ENCODE measurements at places on chromosomes 11 and 22. TPM values are rescaled to one million over a fixed set of nuclear protein-coding genes. Genes with fewer than 3 reads are reported as not detected.

DNA sequence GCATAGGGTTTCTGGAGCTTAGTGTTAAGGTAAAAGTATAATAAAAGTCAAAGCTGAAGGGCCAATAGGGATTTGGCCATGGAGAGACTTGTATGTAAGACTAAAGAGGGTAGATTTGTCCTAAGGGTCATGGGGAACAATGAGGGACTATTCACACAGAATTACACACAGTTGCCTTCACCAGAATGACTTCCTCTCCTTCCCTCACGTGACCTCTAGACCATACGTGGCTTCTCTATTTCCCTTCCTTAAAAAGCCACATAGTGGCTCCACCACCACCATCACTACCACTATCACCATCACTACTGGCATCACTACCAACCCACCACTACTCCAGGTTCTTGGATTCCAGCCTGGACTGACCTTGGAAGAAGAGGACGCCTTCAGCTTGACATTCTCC is 2.8 kb downstream of the HPX start:
- H3K4me3 ChIP-seq, result no peak overlapping the region
- no peaks in the 10 kb centered on the region for H3K36me3 ChIP-seq
- no peak overlapping the region for H3K27ac ChIP-seq

- H3K36me3 ChIP-seq, result no peaks in the 10 kb centered on the region
- no peaks in the 10 kb centered on the region for H3K4me1 ChIP-seq
- peak; percentile 39 for DNase-seq
- no peak overlapping the region for H3K27ac ChIP-seq
Observed at GRCh38 chr11:61959678-61960077, 7.8 kb downstream of the FTH1 start.

GRCh38 chr11:109960831-109961230 is 132.4 kb upstream of the ZC3H12C start:
- no peak overlapping the region for H3K4me3 ChIP-seq
- no peak overlapping the region for H3K27ac ChIP-seq
- peaks cover under 1% of the 10 kb centered on the region for H3K27me3 ChIP-seq
- no peaks in the 10 kb centered on the region for H3K36me3 ChIP-seq
- DNase-seq, result no peak

DNA sequence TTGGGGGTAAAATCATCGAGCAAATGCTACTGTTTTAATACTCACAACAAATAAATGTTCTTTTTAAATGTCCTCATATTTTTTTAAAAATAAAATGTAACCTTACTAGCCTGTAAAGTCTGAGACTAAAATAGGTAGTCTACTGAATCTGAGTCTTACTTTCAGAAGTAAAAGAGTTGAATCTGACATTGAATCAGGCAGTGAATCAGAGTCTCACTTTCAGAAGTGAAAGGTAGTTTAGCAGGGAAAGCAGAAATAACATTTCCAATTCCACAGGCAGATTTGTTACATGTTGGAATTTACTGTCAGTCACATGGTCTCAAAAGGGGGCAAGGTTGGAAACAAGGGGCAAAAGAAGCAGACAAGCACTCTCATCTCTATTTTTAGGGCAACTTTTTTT is 143.0 kb downstream of the ELP4 start:
- DNase-seq, result no peak
- H3K27me3 ChIP-seq, result no peaks in the 10 kb centered on the region
- no peak overlapping the region for H3K27ac ChIP-seq
- no peak overlapping the region for H3K4me3 ChIP-seq
- H3K4me1 ChIP-seq, result no peaks in the 10 kb centered on the region

- H3K4me3 ChIP-seq, result no peak overlapping the region
- H3K4me1 ChIP-seq, result no peaks in the 10 kb centered on the region
- no peaks in the 10 kb centered on the region for H3K27me3 ChIP-seq
- no peak overlapping the region for H3K27ac ChIP-seq
- DNase-seq, result no peak
- no peaks in the 10 kb centered on the region for H3K36me3 ChIP-seq
Observed at GRCh38 chr22:39814899-39815298, 78.7 kb downstream of the ENTHD1 start.

- no peaks in the 10 kb centered on the region for H3K27me3 ChIP-seq
- no peak overlapping the region for H3K27ac ChIP-seq
- DNase-seq, result peak; percentile 20
- H3K36me3 ChIP-seq, result no peaks in the 10 kb centered on the region
Observed at GRCh38 chr22:17239156-17239701, 20.0 kb upstream of the ADA2 start.

DNA sequence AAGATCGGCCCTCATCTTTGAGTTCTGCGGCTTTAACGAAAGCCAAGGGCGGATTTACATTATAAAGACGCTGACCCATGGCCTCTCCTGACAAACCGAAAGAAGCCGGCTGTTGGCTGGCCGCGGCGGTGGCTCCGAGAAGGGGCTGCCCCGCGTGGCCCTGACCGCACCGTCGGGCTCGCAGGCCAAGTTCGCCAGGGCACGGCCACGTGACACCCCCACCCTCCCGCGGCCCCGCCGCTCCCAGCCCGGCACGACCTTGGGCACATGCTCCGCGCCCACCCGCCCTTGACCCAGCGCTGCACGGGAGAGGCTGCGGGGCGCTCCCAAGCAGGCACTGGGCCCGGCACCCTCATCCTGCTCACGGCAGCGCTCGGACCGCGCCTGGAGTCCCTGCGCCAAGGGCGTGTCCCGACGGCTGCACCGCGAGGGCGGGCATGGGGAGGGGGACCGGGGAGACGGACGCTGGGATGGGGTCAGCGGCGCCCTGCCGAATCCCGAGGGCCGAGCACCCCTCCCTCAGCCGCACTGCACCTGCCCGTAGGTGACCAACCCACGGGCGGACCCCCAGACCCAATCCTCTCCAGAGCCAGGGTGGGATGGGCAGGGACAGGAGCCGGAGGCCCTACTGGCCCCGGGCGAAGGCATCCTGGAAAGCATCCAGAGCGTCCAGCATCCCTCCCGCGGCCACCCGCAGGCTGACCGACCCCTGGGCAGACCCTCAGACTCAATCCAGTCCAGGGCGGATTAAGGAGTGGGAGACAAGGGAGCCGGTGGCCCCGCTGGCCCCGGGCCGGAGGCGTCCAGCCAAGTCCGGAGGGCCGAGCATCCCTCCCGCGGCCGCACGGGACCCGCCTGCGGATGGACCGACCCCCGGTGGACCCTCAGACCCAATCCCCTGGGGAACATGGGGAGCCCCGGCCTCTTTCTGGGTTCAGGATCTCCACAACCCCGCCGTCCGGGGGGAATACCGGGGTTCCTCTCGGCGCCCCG is 759 bp downstream of the CPT1A start:
- H3K36me3 ChIP-seq, result no peaks in the 10 kb centered on the region
- H3K4me1 ChIP-seq, result no peaks in the 10 kb centered on the region
- peak; percentile 81 for DNase-seq
- H3K4me3 ChIP-seq, result peak overlapping the region; percentile 87
- peak overlapping the region; percentile 97 for H3K27ac ChIP-seq

- H3K36me3 ChIP-seq, result no peaks in the 10 kb centered on the region
Observed at GRCh38 chr22:42561856-42562255, 8.1 kb downstream of the SERHL2 start.

- H3K27ac ChIP-seq, result no peak overlapping the region
- H3K27me3 ChIP-seq, result no peaks in the 10 kb centered on the region
- no peaks in the 10 kb centered on the region for H3K36me3 ChIP-seq
- no peak for DNase-seq
Observed at GRCh38 chr22:37654563-37655251, 3.8 kb upstream of the PDXP start.

- no peak overlapping the region for H3K4me3 ChIP-seq
- H3K4me1 ChIP-seq, result peaks cover 14% of the 10 kb centered on the region
- H3K27me3 ChIP-seq, result no peaks in the 10 kb centered on the region
- DNase-seq, result no peak
- H3K27ac ChIP-seq, result peak overlapping the region; percentile 24
Observed at GRCh38 chr11:116984186-116984585, 114.0 kb downstream of the SIK3 start.

GRCh38 chr11:937841-938261 is 12.2 kb downstream of the AP2A2 start:
- peak; percentile 12 for DNase-seq
- H3K27me3 ChIP-seq, result no peaks in the 10 kb centered on the region
- H3K4me1 ChIP-seq, result peaks cover 2% of the 10 kb centered on the region
- no peak overlapping the region for H3K4me3 ChIP-seq
- no peaks in the 10 kb centered on the region for H3K36me3 ChIP-seq

DNA sequence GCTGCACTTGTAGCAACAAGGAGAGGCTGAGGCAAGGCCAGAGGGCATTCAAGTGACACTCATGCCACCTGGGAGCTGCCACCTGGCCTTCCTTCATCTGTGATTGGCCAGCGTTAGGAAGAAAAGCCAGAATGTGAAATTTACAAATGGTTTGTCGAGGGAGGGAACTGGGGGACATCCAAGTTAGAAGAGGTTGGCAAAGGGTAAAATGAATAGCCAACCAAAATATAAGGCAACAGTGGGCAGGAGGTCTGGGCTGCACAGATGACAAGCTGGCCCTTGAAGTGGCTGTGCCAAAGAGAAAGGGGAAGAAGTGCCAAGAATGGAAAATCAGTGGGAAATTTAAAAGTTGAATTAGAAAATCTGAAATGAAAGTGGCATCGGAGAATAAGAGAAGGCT is 221.4 kb downstream of the C11orf91 start:
- H3K27ac ChIP-seq, result no peak overlapping the region
- H3K27me3 ChIP-seq, result no peaks in the 10 kb centered on the region
- H3K4me1 ChIP-seq, result no peaks in the 10 kb centered on the region
- no peak for DNase-seq

DNA sequence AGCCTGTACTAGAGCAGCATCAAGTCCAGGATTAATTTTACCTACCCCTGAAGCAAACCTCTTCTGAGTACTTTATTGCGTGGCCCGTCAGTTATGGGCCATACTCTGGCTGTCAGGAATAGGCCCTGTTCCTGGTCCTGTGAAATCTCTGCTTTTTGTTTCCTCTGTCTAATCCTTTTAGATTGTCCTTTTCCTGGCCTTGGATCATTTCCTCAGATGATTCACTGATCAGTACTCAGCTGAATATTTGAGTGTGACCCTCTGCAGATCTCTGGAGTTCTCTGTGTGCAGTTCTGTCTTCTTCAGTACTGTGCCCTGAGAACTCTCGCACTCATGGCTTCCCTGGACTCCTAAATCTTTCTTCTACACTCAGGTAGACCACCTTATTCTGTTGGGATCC is 123.5 kb downstream of the UVRAG start:
- H3K36me3 ChIP-seq, result no peaks in the 10 kb centered on the region
- H3K4me1 ChIP-seq, result no peaks in the 10 kb centered on the region
- no peaks in the 10 kb centered on the region for H3K27me3 ChIP-seq
- no peak for DNase-seq
- no peak overlapping the region for H3K4me3 ChIP-seq

GRCh38 chr11:124740277-124740882 is 638 bp downstream of the NRGN start:
- H3K27ac ChIP-seq, result no peak overlapping the region
- peak; percentile 73 for DNase-seq
- H3K36me3 ChIP-seq, result no peaks in the 10 kb centered on the region
- peak overlapping the region; percentile 77 for H3K4me3 ChIP-seq
- no peaks in the 10 kb centered on the region for H3K4me1 ChIP-seq

- no peaks in the 10 kb centered on the region for H3K27me3 ChIP-seq
- no peaks in the 10 kb centered on the region for H3K36me3 ChIP-seq
- no peak for DNase-seq
Observed at GRCh38 chr11:69966583-69966835, 111.6 kb upstream of the ANO1 start.

GRCh38 chr22:33792832-33793231 is 127.4 kb downstream of the LARGE1 start:
- no peak overlapping the region for H3K4me3 ChIP-seq
- H3K27me3 ChIP-seq, result no peaks in the 10 kb centered on the region
- H3K36me3 ChIP-seq, result no peaks in the 10 kb centered on the region
- no peak overlapping the region for H3K27ac ChIP-seq
- no peak for DNase-seq

GRCh38 chr22:39802682-39803081 is 90.9 kb downstream of the ENTHD1 start:
- H3K27ac ChIP-seq, result no peak overlapping the region
- H3K36me3 ChIP-seq, result no peaks in the 10 kb centered on the region
- no peaks in the 10 kb centered on the region for H3K27me3 ChIP-seq
- DNase-seq, result no peak
- H3K4me1 ChIP-seq, result no peaks in the 10 kb centered on the region

GRCh38 chr22:44983878-44984482 is 25.8 kb downstream of the PHF21B start:
- H3K36me3 ChIP-seq, result no peaks in the 10 kb centered on the region
- H3K4me1 ChIP-seq, result no peaks in the 10 kb centered on the region
- H3K27me3 ChIP-seq, result no peaks in the 10 kb centered on the region
- no peak for DNase-seq
- H3K27ac ChIP-seq, result no peak overlapping the region

GRCh38 chr11:70201882-70202861 is 924 bp upstream of the FADD start:
- no peak for DNase-seq
- no peaks in the 10 kb centered on the region for H3K36me3 ChIP-seq
- H3K4me3 ChIP-seq, result no peak overlapping the region
- no peaks in the 10 kb centered on the region for H3K4me1 ChIP-seq
- no peak overlapping the region for H3K27ac ChIP-seq

DNA sequence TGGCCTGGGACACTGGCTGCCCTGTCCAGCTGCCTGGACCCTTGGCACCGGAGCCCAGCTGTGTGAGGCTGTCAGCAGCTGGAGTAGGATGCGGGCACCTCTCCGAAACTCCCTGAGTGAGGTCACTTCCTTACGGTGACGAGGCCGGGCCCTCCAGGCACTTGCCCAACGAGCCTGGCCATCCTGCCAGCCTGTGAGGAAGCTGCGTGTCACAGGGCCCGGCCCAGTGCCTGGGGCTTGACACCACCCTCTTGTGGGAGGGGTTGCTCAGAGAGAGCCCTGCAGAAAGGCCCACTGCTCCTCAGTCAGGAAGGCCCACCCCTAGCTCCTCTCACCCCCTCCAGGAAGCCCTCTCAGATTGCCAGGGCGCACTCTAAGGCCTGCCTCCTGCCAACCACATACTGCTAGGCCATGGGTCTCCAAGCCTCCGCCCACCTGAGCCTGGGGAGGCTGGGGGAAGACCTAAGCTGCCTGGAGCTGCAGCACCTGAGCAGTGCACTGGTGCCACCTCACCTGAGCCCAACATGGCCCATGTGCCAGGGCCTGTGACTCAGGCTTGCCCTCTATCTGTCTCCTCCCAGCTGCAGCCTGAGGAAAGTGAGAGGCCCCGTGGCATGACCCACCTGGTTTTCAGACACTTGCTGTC is 4.3 kb upstream of the PHLDA2 start:
- no peaks in the 10 kb centered on the region for H3K27me3 ChIP-seq
- peak overlapping the region; percentile 14 for H3K27ac ChIP-seq
- no peaks in the 10 kb centered on the region for H3K4me1 ChIP-seq
- DNase-seq, result peak; percentile 96
- no peak overlapping the region for H3K4me3 ChIP-seq

GRCh38 chr22:24289114-24289513 is 18.5 kb downstream of the SPECC1L start:
- H3K27me3 ChIP-seq, result no peaks in the 10 kb centered on the region
- no peak for DNase-seq
- H3K4me3 ChIP-seq, result no peak overlapping the region
- peaks cover 7% of the 10 kb centered on the region for H3K4me1 ChIP-seq

- no peaks in the 10 kb centered on the region for H3K36me3 ChIP-seq
- no peak overlapping the region for H3K27ac ChIP-seq
- H3K4me1 ChIP-seq, result no peaks in the 10 kb centered on the region
- no peaks in the 10 kb centered on the region for H3K27me3 ChIP-seq
- H3K4me3 ChIP-seq, result no peak overlapping the region
- no peak for DNase-seq
Observed at GRCh38 chr11:73988227-73988626, 5.6 kb upstream of the UCP2 start.

The TMPRSS5 gene
- 2.2 TPM for total RNA-seq

The TMEM151A gene
- not detected for total RNA-seq

The NRIP3 gene
- total RNA-seq, result 2.6 TPM

The SPCS2 gene
- 134 TPM for total RNA-seq

The MFNG gene
- 22.8 TPM for total RNA-seq

The C11orf16 gene
- not detected for total RNA-seq

The PIH1D2 gene
- total RNA-seq, result 0.49 TPM

The CECR2 gene
- total RNA-seq, result 2.1 TPM

The TMPRSS6 gene
- not detected for total RNA-seq

Measured in aorta (tissue), 5 donors.